GM23248 (cell line): ENCODE measurements at places on chromosomes 3 and 15.

- DNase-seq = no peak
Observed at GRCh38 chr3:194832346-194833104, 146.8 kb downstream of the FAM43A start.

DNA sequence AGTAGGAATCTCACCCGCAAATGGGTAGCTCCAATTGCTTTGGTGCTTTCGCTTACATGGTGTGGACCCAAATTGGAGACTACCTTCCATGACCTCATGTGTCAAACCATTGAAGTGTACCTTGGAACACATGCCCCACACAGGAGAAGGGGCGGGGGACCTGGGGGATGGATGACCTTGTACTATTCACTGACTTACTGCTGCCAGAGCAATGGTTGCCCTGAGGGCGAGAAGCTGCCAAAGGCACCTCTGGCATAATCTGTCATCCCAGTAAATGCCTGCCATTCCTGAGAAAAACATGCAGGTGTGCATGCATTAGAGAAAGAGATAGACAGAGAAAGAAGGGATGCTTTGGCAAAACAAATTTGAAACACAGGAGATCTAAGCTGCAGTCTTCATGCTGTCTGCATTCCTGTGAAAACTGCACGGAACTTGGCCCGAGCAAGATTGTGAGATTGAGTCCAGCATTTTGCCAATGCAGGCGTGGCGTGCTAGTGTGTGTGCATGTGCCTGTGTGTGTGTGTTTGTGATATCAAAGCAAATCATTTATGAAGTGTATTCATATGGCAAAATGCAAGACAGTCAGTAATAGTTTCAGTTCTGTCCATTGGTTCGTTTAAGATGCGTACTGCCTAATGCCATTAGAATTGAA, 219.5 kb upstream of the MDFIC2 start:
- no peak for DNase-seq

DNA sequence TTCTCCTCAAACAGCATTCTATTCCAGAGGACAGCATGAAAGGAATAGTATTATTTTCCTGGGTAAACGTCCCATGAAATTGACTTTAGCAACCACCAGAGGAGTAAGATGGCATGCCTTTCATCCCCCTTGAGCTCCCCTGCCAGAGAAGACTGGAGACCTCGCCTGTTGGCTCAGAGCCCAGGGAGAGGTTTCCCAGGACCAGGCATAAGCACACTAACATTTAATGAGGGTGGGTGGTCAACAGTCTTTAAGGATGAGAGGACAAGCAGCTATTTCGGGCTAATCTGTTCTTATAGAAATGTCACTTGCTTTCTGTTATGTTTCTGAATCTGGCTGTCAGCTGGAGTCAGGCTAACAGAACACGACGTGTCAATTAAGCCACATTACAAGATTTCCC, 390.5 kb downstream of the GABRG3 start:
- no peak for DNase-seq

DNA sequence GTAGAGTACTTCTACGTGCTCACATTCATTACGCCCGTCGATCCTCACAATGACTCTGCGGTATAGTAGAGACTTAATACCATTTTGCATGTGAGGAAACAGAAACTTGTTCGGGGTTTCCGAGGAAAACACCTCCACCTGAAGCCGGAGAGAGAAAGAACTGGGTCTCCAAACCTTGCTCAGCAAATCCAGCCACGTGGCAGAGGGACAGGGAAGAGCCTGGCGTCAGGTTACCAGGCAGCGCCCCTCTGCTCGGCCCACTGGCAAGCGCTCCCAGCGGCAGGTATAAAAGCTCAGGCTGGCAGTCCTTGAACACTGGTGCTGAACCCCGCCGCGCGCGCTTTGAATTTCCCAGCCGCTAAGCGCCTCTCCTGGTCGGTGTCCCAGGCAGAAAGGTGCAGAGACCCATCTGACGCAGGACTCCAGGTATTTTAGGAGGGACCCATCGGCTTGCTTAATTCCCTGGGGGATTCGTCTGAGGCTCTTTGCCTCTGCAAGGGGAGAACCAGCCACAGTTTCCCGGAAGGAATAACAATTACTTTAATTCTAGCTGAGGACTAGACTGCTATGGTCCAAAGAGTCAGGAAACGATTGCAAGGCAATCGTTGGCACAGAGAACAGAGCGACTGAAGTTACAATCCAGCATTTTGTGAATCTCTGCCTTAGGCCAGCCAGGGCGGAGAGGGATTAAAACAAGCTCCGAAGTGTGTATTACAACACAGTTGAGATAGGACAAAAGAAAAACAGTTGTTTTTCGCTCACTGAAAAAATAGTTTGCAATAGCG, at the start of gene C2CD4A:
Gene C2CD4A, plus strand, starts transcription at position 315 of the 785 bp plus-strand sequence. CDS start 637 bp downstream, outside the sequence.
- peak; percentile 56 for DNase-seq

GRCh38 chr15:71333839-71334238, 218.6 kb downstream of the THSD4 start:
- peak; percentile 70 for DNase-seq

DNA sequence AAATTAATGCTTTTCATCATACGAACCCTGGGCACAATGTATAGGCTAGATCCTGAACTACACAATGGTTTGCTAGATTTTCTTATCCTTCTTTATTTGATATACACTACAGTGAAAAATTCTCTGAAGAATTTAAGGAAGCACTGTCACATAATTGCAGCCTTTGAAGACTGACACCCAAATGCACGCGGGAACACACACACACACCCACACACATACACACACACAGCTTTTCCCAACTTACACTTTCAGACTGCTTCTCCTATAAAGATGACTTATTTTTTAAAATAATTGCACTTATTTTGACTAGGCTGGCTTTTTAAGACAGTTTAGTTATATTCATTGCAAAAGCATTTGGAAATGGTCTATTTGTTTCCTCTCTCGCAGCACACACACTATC, 70.0 kb upstream of the LRRN1 start:
- no peak for DNase-seq

GRCh38 chr3:154932633-154933032, 147.5 kb upstream of the MME start:
- DNase-seq = no peak

DNA sequence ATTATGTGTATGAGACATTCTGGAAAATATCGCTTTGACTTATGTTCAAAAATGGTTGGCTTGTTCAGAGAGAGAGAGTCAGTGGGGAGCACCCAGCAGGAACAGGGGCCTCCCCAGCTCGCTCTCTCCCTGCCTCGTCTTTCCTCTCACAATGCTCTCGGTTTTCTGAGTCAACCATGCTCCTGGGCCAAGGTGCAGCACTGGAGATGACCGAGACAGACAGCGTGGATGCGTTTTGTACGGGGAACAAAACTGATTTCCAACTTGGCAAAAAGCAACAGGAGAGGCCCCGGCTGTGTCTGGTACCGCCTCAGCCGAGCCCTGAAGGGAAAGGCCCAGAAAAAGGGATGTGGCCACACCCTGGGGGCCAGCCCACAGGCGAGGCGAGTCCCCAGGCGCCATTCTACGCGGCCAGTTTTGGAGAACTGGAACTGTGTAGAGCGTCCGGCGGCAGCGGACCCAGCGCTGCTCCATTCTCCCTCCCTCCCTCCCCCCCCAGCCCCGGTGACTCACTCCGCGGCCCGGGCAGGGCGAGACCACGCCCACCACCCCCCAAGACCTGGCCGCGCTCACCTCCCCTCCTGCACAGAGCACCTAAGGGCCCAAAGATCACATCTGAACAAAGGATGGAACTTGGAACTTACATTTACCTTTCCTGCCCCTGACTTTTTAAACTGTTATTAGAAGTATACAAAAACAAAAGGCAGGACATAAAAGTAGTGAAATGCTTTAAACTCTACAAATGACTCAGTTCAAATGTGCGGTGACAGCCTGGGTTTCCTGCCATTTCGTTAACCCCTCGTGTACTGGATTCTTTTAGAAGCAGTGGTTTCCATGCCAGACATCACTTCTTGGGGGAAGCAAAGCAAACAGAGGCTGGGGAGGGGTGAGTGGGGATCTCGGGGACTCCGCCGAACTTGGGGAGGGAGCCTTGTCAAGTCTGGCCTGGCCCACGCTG, 12.7 kb downstream of the ATP10A start:
- peak; percentile 94 for DNase-seq

- DNase-seq = no peak
Observed at GRCh38 chr3:31841515-31841914, 139.5 kb downstream of the OSBPL10 start.

GRCh38 chr3:95673215-95673614, 1141.2 kb upstream of the EPHA6 start:
- DNase-seq = no peak

- DNase-seq = no peak
Observed at GRCh38 chr15:99503411-99503810, 62.4 kb upstream of the MEF2A start.

DNA sequence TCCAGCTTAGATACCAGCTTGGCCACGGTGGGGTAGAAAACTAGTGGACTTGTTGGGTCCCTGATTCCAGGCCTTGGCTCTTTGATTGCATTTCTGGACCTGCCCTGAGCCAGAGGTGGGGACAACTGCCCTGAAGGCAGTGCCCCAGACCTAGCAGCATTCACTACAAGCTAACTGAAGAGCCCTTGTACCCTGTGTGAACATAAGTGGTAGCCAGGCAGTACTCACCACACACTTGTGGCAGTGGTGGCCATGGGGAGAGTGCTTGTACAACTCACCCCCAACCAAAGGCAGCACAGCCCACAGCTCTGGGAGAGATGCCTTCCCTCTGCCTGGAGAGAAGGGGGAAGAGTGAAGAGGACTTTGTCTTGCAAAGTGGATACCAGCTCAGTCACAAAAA, 177.3 kb upstream of the NAALADL2 start:
- no peak for DNase-seq

GRCh38 chr15:67296684-67297083, 42.1 kb downstream of the IQCH start:
- DNase-seq = no peak

DNA sequence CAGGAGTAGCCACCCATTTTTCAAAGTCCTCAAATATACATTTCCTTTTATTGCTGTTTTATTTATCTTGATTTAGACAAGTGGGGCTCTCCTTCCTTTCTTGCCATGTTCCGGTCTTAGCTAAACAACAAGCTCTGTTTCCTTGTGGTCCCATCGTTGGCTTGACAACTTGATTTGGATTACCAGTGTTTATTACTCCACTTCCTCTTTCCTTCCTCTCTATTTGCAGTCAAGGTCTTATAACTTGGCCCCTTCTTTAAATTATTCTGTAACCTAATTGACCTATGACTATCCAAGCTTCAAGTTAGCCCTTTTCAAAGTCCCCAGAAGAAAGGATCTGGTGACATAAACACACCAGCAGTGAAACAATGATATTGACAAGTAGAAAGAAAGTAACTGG, 130.6 kb upstream of the STT3B start:
- no peak for DNase-seq

DNA sequence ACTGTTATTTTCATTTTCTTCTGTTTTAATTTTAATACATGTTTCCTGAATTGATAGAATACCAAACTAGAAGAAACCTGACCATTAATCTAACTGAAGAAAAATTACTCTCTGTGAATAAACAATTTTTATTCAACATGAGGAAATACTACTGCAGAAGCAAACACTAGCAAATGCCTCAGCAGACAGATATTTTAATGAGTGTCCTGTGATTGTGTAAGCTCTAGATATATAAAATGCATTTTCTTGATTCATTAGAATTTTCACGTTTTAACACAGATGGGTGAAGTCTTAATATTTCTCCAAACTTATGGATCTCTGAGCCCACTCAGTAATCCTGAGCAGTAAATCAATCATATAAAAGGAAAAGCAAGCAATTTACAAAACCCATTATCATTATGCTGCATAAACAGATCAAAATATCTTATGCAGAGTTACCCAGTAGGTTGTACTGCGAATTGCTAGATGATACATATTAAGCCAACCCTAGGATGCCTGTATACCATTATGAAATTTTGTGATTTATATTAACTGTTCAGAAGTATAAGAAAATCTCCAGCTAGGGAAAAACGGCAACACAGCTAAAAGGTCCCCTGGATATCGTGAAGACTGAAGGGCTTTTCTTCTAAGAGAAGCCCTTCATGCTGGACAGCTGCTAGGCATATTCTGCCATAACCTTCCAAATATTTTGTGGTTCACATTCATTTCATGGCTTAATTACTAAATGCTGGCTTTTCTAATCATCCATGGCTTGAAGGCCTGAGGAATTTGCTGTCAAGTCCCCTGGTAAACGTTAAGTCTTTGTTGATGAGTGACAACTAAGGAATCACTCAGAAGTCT, 157.7 kb upstream of the TGFBR2 start:
- peak; percentile 60 for DNase-seq

GRCh38 chr3:12681089-12681942, 17.4 kb upstream of the RAF1 start:
- peak; percentile 26 for DNase-seq

- DNase-seq = no peak
Observed at GRCh38 chr3:58296269-58296668, 9.8 kb upstream of the RPP14 start.

GRCh38 chr3:40310705-40311104, 1.2 kb downstream of the EIF1B start:
- DNase-seq = peak; percentile 62

DNA sequence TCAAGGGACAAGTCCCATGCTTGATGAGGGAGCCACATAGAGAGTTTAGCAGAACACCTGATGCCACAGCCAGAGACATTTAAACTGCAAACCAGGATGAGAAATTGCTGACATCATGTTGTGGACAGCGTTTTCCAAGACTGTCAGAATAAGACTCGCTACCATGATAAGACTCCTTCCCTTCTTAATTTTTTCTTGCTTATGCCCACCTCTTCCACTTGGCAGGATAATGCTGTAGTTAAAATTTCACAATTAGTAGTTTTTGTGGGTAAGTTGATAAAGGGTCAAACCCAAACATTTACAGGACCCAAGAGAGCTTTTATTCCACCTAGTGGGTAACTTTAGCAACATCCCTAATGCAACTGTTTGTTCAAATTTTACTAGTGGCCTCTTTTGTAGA, 3.0 kb upstream of the PIAS1 start:
- no peak for DNase-seq

DNA sequence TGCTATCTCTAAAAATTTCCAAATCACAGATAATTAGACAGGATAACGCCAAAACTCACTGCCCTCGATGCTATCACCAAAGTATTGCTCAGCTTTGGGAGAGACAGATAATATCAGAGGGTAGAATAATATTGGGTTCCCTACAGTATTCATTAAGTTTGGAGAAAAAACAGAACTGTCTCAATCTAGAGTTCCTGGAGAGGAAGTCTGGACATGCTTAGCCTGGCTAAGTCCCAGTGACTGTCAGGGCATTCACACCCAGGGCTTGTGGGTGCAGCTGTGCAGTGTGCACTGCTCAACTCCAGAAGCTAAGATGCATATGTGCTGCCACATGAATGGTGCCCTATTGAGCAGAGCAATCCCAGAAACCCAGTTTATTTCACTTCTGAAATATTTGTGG, 459.6 kb upstream of the DPH6 start:
- DNase-seq = no peak

- peak; percentile 52 for DNase-seq
Observed at GRCh38 chr15:76059320-76060117, at the start of gene TMEM266. TSS of gene TMEM266 (plus strand) at chr15:76059985. CDS start at chr15:76134264, 74,279 bp downstream.

GRCh38 chr15:75738014-75738646, 25.5 kb upstream of the CSPG4 start:
- no peak for DNase-seq

GRCh38 chr3:3875491-3875890, 76.3 kb downstream of the LRRN1 start:
- no peak for DNase-seq

GRCh38 chr3:73141525-73141924, 80.1 kb downstream of the EBLN2 start:
- DNase-seq = peak; percentile 69
